ENCODE measurements at places on chromosomes 1 and 21.

DNA sequence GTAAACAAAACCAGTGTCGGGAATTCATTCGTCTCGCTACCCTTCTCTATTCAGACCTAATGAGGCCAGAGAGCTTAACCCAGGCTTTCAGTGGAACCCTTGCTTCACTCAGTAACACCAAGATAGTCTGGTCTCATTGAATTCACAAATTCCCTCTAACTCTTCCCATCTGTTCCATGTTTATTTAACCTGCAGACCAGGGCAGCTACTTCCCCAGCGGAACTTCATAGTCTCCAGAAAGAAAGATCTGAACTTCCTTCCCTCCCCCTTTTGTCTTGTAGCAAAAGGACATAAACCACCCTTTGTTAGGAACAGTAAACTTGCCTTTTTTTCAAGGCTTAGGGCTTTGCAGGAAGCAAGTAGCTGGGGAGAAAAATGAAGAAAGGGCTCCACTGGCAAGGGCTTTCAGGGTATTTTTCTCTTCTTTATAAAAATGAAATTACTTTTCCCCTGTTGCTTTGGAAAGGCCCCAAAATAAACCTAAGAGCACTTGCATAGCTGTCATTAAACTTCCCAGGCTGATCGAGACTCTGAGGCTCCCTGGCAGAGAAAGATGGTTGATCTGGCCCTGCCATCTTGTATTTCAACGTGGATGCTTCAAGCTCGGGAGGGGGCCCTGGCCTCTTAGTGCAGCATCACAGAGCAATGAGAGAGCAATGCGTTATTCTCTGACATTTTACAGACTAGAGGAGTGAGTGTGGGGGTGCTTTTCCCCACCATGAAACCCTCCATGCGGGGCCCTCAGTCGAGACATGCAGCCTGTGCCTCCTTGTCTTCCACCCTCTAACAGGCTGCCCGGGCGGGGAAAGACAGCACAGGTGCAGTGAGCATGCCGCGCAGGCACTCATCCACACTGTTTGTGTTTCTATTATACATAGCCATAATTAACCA, 30.0 kb downstream of the MIS18A start:
- no peak for DNase-seq

DNA sequence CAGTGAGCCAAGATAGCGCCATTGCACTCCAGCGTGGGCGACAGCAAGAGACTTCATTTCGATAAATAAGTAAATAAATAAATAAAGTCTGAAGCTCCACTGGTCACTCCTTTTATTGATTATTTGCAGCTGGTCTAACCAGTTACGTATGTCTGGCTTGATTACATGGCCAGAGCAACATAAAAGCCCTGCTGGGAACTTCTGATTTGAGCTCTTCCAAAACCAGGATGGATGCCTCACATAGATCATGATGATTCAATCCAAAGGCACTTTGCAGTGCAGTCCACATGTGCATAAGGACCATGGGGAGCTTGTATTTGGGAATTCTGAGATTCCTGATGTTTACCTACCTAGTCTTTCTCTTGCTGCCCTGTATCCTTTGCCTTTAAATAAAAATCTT, 24.0 kb downstream of the NSUN4 start:
- DNase-seq: no peak

DNA sequence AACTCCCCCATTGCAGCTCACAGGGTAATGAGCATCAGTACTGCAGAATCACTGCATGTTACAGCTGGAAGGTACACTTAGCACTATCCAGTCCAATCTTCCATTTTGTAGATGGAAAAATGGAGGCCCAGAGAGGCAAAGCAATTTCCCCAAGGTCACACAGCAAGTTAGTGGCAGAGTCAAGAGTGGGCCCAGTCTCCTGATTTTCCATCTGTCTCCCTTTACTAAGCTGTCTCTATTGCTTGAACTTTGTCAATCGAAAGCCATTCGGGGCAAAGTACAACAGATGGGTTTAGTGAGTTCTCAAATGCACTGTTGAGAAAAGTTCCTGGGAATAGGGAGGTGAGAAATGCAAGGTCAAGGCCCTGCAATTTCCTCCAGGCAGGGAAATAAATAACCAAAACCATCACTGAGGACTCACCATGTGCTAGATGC, 50.4 kb upstream of the IFFO2 start:
- DNase-seq: no peak

- no peak for DNase-seq
These were observed 207.6 kb downstream of the TM2D1 start for GRCh38 chr1:61517345-61517744.

GRCh38 chr1:160708801-160709200, 2.8 kb downstream of the CD48 start:
- no peak for DNase-seq

DNA sequence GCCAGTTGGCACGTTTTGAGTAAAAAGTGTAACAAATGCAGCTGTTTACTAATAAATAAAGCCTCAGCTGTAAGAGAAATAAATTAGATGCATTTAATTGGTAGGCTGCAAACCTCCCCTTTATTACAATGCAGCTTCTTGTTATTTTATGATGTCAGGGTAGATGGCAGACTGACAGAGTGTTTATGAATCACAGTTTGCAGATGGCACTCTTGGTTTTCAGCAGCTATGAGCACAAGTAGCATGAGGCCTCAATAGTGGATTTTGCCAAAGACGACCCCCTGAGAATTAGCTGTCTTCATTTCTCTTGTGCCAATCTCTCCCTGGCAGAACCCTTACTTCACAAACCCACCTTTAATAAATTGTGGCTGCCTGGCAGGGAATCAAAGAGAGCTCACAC, 161.2 kb upstream of the C1orf87 start:
- DNase-seq: no peak

DNA sequence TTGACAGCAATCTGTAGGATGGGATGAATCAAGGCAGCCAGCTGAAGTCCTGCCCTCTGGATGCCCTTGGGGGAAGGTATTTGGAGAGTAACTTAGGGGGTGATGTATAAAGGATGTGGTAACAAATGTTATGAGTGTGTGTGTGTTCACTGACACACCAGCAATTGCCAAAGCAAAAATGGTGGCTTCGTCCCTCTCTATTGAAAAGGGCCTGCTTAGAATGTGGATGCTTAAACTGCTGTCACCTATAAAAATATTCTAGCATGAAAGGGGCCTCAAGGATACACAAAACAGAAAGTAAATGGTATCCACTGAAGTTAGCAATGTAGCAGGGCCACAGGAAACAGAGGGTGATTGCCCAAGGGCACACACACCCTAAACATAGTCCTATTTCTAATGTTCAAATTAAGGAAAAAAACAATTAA, 15.1 kb upstream of the AIM2 start:
- DNase-seq: no peak

GRCh38 chr1:199490769-199491527, 536.6 kb upstream of the NR5A2 start:
- no peak for DNase-seq

GRCh38 chr1:156320560-156320959, 17.5 kb downstream of the CCT3 start:
- no peak for DNase-seq
